ENCODE measurements at places on chromosomes 12 and 14.

- no peak for DNase-seq
Observed at GRCh38 chr12:38823738-38824137, 81.7 kb downstream of the CPNE8 start.

DNA sequence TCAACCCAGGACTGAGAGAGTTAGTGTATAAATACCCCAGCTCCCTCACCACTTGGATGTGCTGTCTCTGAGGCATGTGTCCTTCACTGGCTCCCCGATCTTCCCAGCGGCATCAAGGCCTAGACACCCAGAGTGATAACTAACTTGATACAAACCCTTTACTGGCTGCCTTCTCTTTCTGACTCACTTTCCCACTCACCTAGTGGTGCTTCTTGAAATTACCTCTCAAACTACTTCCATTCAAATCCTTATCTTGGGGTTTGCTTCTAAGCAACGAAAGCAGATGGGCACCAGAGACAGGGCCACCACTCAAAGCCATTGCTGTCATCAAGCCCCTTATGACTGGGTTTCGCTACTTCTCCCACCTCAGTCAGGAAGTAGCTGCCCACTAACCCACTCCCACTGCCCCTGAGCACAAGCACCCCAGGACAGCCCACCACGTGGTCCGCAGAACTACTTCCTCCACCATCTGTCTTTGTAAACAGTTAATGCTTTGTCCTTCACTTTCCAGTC, 17.2 kb downstream of the ZFP36L1 start:
- DNase-seq: no peak

DNA sequence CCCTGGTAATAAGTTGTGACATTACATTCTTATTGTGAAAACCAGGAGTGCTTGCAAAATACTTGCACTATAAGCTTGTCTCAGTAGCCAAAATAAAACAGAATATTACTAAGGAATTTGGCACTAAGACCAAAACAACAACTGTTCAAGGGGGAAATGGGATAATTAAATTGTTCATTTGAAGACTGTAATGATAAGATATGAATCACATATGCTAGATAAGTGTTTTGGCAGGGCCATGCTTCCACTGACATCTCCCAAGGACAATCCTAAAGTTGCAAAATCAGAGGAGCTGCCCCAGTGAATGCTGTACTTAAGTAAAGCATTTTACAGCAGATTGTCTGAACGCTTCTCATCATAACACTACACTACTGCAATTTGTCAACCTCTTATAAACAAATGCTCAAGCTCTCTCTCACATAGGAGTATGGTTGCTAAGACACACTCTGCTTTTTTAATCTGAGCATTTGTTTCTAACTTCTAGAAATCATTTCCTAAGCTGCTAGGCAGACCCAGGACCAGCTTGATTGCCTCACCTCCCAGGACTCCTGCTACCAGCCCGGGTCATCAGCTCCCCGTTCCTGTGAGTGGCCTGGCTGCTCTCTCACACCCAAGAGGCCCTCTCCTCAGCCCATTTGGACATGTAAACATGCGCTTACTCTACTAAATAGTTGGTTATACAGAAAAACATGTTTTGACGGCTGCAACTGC, 191.5 kb downstream of the PAX9 start:
- peak; percentile 26 for DNase-seq

- DNase-seq: no peak
Observed at GRCh38 chr12:123923038-123923437, 49.6 kb downstream of the CCDC92 start.

DNA sequence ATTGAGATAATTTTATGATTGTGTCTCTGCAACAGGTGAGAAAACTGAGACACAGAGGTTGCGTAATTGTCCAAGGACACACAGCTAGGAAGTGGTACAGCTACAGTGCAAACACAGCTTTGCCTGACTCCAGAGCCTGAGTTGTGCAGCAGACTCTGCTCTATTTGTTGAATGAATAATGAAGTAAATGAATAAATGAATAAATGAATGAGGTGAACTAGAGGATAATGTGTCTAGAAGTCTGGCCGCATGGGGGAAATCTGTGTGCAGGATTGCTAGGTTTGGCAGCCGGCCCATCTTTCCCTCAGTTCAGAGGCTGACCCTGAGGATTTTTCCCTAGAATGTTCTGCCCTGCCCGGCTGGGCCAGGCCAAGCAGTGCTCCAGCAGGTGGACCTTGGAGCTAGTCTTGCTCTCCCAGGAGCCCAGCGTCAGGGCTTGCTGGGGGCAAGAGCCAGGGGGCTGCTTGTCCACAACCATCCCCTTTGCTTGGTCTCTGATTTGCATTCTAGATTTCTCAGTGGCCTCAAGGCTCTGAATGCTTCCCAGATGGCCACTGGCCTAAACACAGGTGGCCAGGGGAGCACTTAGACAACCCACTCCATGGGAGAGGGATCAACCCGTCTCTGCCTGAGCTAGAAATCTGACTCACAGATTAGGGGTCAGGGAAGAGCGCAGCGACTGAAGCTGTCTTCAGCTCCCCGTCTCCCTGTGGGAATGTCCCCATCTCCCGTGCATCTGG, 225.2 kb downstream of the C12orf75 start:
- DNase-seq: no peak

DNA sequence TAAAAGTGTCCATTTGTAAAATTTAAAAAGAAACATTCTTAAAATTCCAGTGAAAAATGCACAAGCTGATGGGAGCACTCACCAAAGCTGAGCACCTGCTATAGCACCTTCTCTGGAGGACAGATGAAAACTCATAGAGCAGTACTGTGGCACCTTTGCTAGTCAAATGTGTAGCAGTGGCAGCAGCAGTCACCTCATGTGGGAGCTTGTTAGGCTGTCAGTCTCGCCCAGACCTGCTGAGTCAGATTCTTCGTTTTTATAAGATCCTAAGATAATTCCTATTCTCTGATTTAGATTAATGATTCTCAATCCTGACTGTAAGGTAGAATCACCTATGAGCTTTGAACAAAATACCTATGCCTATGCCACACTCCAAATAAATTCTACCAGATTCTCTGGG, 325.8 kb downstream of the RPL10L start:
- no peak for DNase-seq

DNA sequence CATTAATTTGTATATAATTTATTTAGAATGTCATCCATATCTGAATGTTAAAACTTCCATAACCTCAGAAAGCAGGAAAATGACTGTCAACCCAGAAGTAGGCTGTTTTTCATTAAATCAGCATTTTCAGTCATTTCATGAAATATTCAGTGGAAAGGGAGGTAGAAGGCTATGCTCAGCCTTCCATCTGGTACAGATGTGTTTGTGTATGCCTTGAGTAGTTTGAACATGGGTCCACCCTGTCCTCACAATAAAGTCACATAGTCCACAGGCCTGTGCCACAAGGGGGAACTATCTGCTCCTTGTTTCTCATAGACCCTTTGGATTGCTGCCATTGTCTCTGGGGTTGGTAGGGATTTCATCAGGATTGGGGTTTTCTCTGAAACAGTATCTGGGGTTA, 9.1 kb downstream of the LACRT start:
- no peak for DNase-seq

- no peak for DNase-seq
Observed at GRCh38 chr12:66387117-66387516, 84.8 kb downstream of the HELB start.

GRCh38 chr12:31224768-31225448, 101.0 kb downstream of the SINHCAF start:
- no peak for DNase-seq

Data from NCI-H510A treated with DMSO at 0.1 percent for 48 hours (cell line).